ENCODE measurements at places on chromosomes 2 and 18. TPM values are rescaled to one million over a fixed set of nuclear protein-coding genes. Genes with fewer than 3 reads are reported as not detected.

- H3K4me3 ChIP-seq, result no peak overlapping the region
- H3K4me1 ChIP-seq, result peaks cover 10% of the 10 kb centered on the region
- no peak overlapping the region for H3K27ac ChIP-seq
- DNase-seq, result no peak
These were observed 77.4 kb upstream of the LDLRAD4 start for GRCh38 chr18:13141209-13141608.

- H3K4me1 ChIP-seq, result no peaks in the 10 kb centered on the region
- H3K4me3 ChIP-seq, result no peak overlapping the region
- H3K36me3 ChIP-seq, result no peaks in the 10 kb centered on the region
- no peak for DNase-seq
- H3K27me3 ChIP-seq, result peaks cover 15% of the 10 kb centered on the region
- H3K27ac ChIP-seq, result no peak overlapping the region
These were observed 62.8 kb upstream of the ITSN2 start for GRCh38 chr2:24423095-24423494.

GRCh38 chr2:44715671-44716081, 225.8 kb upstream of the SIX3 start:
- H3K27ac ChIP-seq, result peak overlapping the region; percentile 28
- peaks cover 12% of the 10 kb centered on the region for H3K4me1 ChIP-seq
- H3K27me3 ChIP-seq, result peaks cover 2% of the 10 kb centered on the region
- no peak overlapping the region for H3K4me3 ChIP-seq
- H3K36me3 ChIP-seq, result no peaks in the 10 kb centered on the region

GRCh38 chr2:149132339-149132738, 93.8 kb downstream of the LYPD6B start:
- no peak overlapping the region for H3K4me3 ChIP-seq
- DNase-seq, result no peak
- H3K4me1 ChIP-seq, result peaks cover 42% of the 10 kb centered on the region
- no peak overlapping the region for H3K27ac ChIP-seq

DNA sequence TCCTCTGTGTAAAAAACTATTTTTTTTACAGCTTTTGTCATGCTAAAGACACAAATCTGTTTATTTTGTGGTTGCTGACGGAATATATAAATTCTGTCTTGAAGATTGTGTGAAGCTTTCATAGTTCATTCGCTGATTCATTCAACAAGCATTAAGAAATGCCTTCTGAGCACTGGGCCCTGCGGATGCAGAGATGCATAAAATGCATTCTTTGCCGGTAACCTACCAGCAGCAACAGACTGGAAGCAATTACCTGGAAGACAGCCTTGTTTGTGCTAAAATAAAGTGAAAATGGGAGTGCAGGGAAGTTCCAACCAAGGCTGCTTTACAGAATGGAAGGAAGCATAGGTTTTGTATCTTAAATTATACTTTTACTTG, 119.7 kb downstream of the PMAIP1 start:
- peak overlapping the region; percentile 53 for H3K27ac ChIP-seq

DNA sequence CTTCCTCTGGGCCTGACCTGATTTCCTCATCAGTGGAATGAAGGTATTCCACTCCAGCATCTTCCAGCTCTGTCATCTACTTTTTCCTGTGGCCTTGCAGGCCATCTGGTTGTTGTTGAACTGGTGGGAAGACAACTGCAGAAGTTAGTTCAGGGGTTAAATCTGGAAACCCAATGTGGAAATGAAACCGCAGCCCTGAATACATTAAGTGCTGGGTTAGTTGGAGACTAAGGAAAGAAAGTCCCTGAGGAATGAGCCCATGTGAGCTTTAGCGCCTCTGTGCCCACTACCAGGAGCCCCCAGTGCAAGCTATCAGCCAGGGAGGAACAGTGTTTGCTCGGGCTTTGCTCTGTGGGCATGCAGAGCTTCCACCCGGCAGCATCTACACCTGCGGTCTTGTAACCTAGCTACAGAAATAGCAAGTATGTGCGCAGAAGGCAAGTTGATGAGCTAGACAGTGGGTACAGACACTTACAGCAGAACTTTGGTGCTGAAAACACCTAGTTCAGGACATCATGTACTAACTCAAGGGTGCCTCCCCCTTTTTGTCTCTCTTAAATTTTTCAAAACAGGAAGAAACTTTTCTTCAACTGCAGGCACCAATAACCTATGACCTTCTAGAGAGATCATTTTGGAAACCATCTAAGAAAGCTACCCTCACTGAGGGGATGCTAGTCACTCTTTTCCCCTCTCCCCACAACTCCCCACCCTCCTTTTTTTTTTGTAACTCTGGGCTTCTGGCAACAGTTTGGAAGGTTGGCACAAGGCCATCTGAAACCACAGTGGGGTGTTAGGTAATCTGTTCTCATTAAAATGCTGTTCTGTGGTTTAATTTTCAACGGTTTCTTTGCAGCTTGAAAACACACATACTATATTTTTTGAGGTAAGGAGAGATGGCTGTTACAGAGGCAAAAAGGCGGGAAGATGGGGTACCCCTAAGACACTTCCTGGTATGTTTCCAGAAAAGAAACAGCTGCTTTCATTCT, 18.3 kb upstream of the CXCR4 start:
- H3K27me3 ChIP-seq, result peaks cover 7% of the 10 kb centered on the region

DNA sequence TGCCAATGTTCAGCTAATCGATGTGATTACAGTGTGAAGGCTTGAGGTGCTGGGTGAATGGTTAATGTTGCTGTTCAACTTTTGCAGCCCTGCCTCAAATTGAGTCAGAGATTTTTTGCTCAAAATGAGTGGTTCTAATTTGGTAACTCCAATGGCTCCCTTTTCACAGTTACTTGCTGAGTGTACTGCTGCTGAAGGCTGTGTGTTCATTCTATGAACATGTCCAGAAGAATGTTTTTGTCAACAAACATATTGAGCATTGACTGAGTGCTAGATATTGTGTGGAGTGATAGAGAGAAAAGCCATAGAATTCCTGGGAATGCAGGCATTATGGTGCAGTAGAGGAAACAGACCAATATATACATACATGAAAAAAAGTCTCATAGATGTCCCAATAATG, 39.0 kb upstream of the TCF4 start:
- H3K27ac ChIP-seq, result no peak overlapping the region
- no peaks in the 10 kb centered on the region for H3K36me3 ChIP-seq
- H3K4me1 ChIP-seq, result peaks cover 6% of the 10 kb centered on the region
- H3K27me3 ChIP-seq, result no peaks in the 10 kb centered on the region
- no peak overlapping the region for H3K4me3 ChIP-seq

SPAST gene
- 12.7 TPM for total RNA-seq

RTTN gene
- 13.1 TPM for total RNA-seq
